Activated naive CD4-positive, alpha-beta T cell (primary cell): ENCODE measurements at places on chromosomes 16 and 17.

- no peak for DNase-seq
Measured at GRCh38 chr17:35023538-35023937, 40.0 kb downstream of the RFFL start.

DNA sequence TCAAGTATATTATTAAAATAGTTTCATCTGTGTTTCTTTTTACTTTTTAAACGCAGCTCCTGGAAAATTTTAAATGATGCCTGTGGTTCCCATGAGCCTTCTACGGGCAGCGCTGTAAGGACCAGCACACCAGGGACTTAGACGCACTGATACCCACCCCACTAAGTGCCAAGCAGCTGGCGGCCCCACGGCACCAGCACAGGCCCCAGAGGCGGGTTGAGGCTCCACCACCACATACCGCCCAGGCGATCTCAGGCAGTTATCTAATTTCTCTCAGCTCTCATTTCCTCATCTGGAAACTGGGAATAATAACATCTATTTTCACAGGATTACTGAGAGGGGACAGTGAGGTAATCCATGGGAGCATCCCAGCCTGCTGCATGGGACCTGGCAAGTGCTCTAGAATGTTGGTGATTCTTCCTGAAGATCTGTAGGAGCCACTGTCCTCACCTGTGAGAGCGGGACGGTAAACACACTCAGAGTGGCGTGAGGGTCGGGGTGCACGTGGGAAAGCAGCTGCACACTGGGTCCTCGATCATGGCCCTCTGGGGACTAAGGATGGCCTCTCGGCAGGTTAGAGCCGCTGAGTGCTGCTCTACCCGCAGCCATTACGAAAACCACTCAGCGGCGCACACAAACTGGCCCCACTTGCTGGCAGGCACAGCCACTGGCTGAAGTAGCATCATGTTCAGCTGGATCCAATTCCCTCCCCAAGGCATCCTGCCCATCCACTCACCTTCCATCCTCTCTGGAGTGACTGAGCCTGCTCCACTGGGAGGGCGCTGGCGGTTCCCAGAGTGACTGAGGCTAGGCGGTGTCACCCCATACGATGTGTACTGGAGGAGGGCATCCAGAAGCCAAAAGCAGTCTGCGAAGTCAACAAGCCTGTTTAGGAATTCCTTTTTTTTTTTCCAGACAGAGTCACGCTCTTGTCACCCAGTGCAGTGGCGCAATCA lies 17.6 kb upstream of the SLC38A8 start:
- no peak for DNase-seq

GRCh38 chr17:71709946-71710345 lies 410.9 kb upstream of the SOX9 start:
- no peak for DNase-seq

DNA sequence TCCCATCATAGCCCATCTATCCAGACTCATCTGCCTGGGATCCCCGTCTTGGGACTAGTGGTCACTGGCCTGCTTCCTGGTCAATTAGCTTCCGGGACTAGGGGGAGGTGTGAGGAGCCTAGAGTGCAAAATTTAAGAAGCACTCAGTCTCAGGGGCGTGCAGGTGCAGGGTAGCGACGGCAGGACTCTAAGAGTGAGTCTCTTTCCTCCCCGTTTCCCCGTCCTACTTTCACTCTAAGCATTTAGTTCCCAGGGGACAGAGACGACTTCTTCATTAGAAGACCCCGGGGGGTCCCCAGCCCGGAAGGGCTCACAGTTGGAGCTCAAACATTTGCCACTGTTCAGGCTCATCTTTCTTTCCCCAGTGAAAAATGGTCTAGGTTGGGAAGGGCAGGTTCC lies 677 bp upstream of the ZNHIT3 start:
- DNase-seq = no peak

GRCh38 chr16:82329504-82330192 lies 159.6 kb upstream of the MPHOSPH6 start:
- DNase-seq = no peak

GRCh38 chr16:54373534-54374520 lies 87.2 kb upstream of the IRX3 start:
- DNase-seq = no peak

GRCh38 chr17:67974598-67975066 lies 21.6 kb downstream of the C17orf58 start:
- DNase-seq = no peak

- no peak for DNase-seq
Measured at GRCh38 chr16:593807-594206, 3.9 kb downstream of the RAB40C start.

DNA sequence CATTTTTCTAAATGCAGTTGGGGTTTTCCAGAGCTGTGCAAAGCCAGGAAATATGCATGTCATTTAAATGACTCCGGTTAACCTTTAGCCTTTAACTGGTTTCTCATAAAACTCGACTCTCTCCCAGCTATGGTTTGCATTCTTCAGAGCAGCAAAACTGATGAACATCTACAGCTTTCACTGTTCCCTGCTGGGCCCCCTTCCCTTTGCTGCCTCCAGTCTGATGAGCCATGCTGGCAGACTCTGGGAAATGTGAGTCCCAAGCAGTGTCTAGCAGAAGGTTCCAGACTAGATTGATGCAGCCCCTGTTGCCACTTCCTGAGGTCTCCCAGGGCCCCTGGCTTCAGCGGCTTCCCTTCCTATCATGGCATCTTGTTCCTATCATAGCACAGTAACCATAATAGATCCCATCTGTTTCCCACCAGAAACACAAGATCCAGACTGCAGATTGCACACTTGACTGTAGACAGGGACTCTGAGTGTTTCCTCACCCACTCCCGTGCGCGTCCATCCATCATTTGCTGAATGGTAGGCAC lies 135.4 kb downstream of the CLEC16A start:
- no peak for DNase-seq

- DNase-seq = no peak
Measured at GRCh38 chr16:30834130-30834740, 47.2 kb upstream of the ZNF629 start.

GRCh38 chr17:74951680-74952421 lies 16.2 kb downstream of the OTOP3 start:
- no peak for DNase-seq

DNA sequence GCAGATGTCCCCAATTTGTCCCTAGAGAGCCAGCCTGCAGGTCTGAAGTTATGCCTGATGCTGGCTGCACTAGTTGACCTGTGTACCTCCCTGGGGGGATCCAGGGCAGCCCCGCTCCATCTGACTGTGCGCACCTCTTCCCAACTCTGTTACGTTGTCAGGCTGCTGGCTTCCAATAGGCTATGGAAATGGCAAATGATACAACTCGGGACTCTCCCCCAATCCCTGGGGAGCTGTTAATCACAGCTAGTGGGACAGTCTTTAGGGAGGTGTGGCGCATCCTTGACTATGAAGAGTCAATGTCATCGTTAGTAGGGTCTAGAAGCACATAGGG lies 30.1 kb downstream of the GPRC5B start:
- no peak for DNase-seq

- DNase-seq = no peak
Measured at GRCh38 chr16:89233678-89234490, 16.4 kb downstream of the ZNF778 start.

DNA sequence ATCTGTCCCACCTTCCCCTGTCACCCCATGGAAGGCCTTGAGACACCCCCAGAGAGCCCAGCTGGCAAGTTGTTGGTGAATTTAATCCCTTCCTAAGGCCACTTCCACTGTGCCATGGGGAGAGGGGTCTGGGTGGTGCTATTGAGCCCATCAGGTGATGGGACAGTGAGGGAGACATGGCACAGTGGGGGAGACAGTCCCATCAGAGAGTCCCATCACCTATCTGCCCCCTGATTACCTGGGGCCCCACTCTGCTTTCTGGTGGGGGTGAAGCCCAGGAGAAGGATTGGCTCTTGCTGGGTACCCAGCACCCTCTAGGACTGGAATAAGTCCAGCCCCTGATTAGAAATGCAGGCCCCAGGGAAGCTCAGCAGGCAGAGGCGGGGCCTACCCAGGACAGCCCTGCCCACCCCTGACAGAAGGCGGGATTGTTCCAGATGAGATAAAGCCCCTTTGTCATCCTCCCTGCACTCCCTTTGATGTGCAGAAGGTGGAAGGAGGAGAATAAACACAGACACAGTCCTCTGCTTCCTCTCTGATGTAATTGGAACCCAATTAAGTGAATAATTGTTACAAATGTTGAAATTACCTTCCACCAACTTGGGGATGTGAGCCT lies 18.9 kb downstream of the TMEM132E start:
- no peak for DNase-seq

- DNase-seq = no peak
Measured at GRCh38 chr16:73288520-73288919, 240.6 kb upstream of the ZFHX3 start.

DNA sequence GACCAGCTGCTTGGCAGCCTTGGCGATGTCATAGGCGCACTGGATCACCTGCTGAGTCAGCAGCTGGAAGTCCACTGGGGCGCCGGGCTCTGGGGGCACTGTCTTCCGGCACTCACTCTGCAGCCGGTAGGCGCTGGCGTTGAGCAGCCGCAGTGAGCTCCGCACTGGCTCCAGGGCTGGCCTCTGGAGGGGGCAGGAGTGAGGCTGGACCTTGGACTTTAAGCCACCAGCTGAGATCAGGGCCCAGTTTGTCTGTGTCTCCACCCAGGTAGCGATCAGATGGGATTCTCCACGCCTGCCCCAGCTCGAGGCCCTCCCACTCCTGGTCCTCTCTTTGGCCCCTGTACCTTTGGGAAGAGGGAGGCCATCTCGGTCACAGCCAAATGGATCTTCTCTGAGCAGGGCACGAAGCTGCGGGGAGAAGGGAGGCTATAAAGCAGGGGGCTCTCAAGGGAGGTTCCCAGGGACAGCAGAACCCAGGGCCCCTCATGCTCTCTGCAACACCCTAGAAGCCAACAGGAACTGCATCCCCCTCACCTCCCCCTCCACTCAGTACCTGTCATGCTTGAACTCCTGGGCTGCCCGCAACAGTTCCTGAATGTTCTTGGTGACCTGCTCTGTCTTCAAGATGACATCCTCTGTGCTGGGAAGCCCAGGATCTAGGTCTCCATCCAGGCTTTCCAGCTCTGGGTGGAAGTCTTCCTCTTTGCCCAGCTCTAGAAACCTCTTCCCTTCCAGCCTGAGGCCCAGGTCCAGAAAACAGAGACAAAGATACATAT lies 6.4 kb downstream of the TP53I13 start:
- DNase-seq = no peak

GRCh38 chr16:31696968-31697743 lies 169.5 kb downstream of the AHSP start:
- DNase-seq = no peak

GRCh38 chr17:2798188-2798587 lies 1.9 kb downstream of the RAP1GAP2 start:
- DNase-seq = no peak

DNA sequence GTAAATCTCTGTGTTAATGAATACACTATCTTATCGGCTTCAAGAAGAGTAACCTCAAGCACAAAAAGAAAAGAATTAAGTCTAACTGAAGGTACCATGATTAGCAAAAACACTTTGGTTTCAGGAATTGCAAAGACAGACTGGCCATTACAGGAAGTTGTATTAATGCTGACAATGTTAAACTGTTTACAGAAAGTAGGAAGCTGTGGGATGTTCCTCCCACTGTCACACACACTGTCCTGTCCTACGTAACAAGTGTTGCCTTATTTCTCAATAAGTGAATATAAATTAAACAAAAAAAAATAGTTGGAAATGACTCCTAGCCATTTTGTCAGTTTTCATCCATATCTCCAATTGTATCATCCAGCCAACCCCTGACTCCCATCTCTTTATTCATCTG lies 8.6 kb downstream of the GNA13 start:
- DNase-seq = no peak

GRCh38 chr16:4894276-4895150 lies 42.4 kb downstream of the PPL start:
- no peak for DNase-seq

DNA sequence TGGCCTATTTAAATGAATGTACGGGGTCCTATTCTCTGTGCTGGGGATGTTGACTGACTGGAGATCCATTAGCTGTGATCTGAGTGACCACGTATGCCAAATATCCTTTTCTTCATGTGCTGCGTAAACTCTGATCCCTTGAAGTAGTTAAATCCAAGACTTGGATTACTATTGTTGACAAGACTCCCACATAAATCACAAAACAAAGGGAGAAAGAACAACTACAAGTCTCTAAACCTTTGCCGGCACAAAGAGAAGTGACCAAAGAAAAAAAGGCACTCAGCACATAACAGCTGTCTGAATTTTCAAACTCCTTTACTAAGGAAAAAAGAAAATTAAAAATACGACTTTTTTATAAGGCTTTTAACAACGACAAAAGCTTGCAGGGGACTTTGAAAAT lies 559.9 kb upstream of the CDH8 start:
- DNase-seq = no peak

DNA sequence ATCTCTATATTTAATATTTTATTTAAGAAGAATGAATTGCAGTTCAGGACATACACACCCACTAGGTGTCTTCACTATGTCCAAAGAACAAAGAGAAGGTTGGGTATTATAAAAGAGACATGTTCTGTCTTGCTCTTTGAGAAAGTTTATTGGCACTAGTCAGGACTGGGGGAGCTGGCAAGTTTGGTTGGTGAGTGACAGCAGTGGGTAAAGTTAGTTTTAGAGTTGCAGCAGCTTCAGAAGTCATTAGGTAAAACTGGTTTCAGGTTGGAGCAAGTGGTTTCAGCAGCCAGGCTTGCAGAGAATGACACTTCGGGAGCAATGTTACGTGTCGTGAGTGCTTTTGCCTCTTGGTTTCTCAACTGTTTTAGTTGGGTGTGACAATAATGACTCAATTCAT lies 142.2 kb upstream of the HS3ST3A1 start:
- DNase-seq = no peak

DNA sequence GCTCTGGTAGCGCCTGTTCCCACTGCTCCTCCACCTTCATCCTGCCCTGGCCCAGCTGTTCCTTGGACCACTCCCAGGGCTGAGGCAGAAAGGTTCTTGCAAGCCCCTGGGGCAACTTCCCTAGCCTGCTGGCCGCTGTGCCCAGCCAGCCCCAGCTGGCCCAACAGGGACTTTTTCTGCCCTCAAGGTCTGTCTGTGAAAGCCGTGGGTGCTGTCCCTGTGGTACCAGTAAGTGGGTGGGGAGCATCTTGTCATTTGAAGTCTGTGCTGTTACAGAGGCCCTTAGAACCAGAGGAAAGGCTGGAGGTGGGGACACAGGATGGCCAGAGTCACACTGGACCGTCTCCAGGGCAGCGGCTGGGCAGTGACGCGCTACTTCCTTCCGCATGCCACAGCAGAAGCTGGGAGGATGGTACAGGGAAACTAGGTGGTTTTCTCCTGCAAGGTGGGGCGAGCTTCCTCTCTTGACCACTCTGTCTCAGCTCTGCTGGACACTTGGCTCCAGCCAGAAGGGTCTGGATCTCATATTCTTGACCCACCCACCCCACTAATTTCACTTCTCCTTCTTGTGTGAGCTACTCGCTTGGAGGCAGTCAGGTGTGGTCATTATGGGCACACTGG lies 87.8 kb downstream of the PLCG2 start:
- no peak for DNase-seq

DNA sequence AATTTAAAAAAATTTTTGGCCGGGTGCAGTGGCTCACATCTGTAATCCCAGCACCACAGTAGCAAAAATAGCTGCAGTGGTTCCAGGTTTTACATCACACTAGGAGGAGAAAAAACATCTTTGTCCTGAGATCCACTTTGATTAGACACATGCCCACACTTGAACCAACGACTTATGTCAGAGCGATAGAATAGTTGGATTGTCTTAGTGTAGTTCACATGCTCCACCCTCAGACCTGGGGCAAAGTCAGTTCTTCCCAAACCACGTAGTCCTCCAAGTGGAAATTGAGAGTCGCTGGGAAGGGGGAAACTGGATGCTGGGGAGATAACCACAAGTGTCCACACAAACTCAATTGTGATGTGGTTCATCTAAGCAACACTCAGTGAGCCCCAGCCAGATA lies 11.4 kb upstream of the ITGAM start:
- no peak for DNase-seq
